SJSA1 (cell line): ENCODE measurements at places on chromosomes 3 and 15. TPM values are rescaled to one million over a fixed set of nuclear protein-coding genes. Genes with fewer than 3 reads are reported as not detected.
A peak's percentile ranks its signal among the peaks of the same experiment; 100 is the strongest.

DNA sequence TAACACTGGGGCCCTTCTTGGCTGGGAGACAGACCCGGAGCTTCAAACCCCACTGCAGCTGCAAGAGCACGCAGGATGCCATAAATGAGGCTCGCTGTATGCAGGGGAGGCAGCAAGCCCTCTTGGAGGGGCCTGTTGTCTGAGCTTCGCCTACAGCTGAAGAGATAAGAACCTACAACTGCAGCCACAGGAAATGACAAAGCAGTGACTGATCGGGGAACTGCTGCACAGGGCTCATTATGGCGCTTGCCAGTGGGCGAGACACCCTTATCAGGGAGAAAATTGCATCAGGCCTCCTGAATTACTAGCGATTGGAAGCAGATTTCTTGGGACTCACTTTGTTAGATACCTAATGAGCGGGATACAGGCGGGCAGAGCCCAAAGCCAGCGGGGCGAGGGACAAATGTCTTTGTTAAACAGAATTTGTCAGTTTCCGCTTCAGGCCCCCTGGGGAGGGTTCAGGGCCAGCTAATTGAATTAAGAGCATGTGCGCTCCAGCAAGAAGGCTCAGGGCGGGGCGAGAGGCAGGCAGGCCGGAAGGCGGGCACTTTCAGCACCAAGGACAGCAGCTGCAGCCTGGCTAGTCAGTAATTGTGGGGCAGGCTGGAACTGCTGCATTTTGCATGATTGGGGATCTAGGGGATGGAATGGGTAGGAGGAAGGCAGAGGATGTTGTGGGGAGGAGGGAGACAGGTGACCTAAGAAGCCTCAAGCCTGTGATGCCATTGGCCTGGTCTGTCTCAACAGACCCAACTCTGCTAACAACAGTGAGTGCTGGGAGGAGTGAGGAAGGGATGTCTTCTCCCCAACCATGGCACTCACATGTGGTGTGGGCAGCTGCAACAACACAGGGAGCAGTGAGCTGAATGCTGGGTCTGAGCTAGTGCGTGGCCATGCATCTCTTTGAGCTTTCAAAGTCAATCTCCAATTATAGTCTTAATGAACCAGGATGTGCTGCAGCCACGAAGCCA lies 55.3 kb downstream of the CCDC33 start:
- no peak overlapping the region for H3K27ac ChIP-seq
- peak; percentile 60 for DNase-seq
- H3K4me1 ChIP-seq, result no peaks in the 10 kb centered on the region
- peaks cover 6% of the 10 kb centered on the region; the same call in 1 of the 2 replicates for H3K27me3 ChIP-seq
- no peaks in the 10 kb centered on the region for H3K36me3 ChIP-seq
- H3K4me3 ChIP-seq, result no peak overlapping the region

- H3K27ac ChIP-seq, result no peak overlapping the region
- H3K4me1 ChIP-seq, result peaks cover 26% of the 10 kb centered on the region
- DNase-seq, result no peak
- H3K36me3 ChIP-seq, result no peaks in the 10 kb centered on the region
- H3K27me3 ChIP-seq, result no peaks in the 10 kb centered on the region
Observed at GRCh38 chr3:183301937-183302580, 49.0 kb downstream of the B3GNT5 start.

Gene PRR20G
- total RNA-seq, result not detected in 2 replicates

GRCh38 chr3:155602307-155602706 lies 142.6 kb downstream of the PLCH1 start:
- no peaks in the 10 kb centered on the region; the same call in 1 of the 2 replicates for H3K4me1 ChIP-seq
- DNase-seq, result no peak
- H3K27me3 ChIP-seq, result no peaks in the 10 kb centered on the region
- H3K36me3 ChIP-seq, result no peaks in the 10 kb centered on the region

GRCh38 chr3:55474213-55474632 lies 12.9 kb downstream of the WNT5A start:
- no peaks in the 10 kb centered on the region for H3K27me3 ChIP-seq
- no peak overlapping the region for H3K4me3 ChIP-seq
- H3K36me3 ChIP-seq, result peaks cover 74% of the 10 kb centered on the region
- no peak for DNase-seq
- H3K4me1 ChIP-seq, result peaks cover 16% of the 10 kb centered on the region

DNA sequence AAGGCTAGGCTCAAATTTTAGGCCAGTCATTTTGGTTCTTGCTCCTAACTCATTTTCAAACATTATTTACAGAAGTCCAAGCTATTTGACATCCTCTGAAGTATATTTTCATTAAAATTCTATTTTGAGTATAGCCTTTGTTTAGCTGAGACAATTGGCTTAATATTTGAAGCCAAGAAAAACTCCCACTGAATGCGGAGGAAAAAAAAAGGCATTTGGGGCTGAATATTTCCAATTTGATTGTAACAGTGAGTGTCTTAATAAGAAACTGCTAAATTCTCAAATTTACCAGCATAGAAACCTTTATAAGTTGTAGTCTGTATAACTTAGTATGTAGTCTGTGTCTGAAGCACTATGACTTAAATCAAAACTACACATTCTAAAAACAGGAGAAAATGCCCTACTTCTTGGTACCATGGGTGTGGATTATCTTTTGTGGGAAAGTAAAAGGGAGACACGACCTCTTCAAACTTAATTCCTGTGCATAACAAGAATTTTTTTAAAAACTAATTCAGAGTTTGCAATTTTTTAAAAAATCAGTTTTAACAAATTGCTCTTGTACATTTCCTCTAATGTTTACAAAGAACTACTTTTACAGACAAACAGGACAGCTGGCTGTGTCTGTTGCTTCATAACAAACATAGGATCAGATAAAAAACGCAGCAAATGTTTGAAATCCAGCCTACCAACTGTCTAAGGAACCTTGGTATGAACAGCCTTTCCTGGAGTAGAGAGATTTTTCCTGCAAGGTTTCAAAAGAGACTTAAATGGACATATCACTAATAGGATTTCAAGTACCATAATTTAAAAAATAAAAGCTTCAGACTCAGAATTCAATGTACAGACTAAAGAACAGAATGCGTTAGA lies 52.7 kb upstream of the LMOD3 start:
- no peak for DNase-seq
- H3K27me3 ChIP-seq, result no peaks in the 10 kb centered on the region
- H3K4me3 ChIP-seq, result no peak overlapping the region
- H3K27ac ChIP-seq, result no peak overlapping the region

DNA sequence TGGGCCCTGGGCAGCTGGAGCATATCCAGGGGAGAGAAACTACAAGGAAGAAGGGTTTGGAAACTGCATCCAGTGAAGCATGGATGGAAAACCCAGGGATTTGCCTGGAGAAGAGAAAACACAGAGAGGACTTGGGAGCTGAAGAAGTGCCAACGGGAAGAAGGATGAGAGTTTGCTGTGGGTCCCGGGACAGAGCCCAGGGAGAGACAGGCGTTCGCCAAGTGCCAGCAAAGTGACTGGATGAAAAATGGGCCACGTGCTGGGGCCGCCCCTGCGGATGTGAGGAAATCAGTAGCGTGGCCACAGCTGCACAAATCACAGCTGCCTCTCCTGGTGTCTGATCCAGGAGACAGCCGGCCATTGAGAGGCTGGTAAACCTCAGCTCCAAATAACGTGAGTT lies 70.4 kb downstream of the HES1 start:
- no peaks in the 10 kb centered on the region for H3K4me1 ChIP-seq
- H3K4me3 ChIP-seq, result no peak overlapping the region
- DNase-seq, result no peak
- no peaks in the 10 kb centered on the region for H3K27me3 ChIP-seq
- no peak overlapping the region for H3K27ac ChIP-seq

DNA sequence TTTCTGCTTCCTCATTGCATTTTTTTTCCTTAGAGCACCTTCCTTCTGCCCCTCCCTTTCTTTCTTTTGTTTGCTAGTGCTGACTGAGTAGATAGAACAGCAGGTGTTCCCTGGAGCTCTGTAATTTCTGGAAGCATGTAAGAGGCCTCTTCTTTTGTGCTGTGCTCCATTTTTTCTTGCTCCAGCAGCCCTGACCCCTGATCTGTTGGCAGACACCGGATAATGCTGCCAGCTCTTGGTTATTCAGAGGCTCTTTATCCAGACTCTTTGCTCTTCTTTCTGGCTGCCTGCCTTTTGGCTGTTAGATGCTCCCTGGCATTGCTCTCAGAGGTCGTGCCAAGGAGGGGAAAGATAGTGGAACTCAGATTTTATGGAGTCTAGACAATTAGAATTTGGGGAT lies 104.4 kb upstream of the RBMS3 start:
- H3K27ac ChIP-seq, result no peak overlapping the region
- H3K4me3 ChIP-seq, result no peak overlapping the region
- DNase-seq, result no peak
